ENCODE measurements at places on chromosomes 5 and 9.

DNA sequence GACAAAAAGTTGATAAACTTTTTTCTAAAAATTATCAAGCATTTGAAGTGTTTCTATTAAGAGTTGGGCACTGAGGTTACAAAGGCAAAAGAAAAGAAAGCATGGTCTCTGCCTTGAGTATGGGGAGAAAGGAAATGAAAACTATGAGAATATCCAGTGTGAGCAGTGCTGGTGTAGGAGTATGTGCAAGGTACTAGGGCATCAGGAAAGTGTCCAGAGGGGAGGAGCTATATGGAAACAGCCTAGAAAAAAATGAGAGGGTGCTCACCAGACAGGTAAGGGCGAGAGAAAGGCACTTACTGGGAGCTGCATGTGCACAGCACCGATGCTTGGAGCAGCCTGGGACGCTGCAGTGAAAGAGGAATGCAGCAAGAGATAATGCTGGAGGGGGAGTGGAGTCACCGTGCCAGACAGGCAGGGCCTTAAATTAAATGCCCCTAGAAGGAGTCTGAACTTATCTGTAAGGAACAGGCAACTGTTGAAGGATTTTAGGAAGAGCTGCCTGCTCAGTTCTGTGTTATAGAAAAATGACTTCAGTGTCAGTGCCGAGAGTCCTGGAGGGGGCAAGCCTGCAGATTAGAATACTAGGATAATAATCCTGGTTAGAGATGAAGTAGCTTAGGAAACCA lies 14.0 kb downstream of the MCC start:
- no peak for DNase-seq

- DNase-seq: no peak
Measured at GRCh38 chr5:126694403-126694802, 82.5 kb upstream of the LMNB1 start.

DNA sequence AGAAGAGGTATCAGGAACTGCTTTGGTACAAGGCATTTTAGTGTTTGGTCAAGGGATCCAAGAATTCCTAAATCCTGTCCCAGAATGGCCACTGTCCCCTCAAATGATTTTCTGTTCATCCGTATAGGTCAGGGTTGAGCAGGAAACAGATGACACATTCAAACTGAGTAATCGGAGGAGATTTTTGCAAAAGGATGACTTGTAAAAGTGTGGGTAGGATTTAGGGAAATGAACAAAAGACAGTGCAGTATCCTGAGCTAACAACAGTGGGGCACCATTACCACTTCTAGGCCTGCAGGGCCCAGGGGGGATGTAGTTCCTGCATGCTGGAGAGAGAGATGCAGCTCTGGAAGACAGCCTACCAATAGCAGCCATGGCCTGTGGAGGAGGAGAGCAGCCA lies 290.1 kb downstream of the ZSWIM6 start:
- DNase-seq: no peak

- DNase-seq: no peak
Measured at GRCh38 chr5:3261081-3261480, 334.6 kb upstream of the IRX1 start.

DNA sequence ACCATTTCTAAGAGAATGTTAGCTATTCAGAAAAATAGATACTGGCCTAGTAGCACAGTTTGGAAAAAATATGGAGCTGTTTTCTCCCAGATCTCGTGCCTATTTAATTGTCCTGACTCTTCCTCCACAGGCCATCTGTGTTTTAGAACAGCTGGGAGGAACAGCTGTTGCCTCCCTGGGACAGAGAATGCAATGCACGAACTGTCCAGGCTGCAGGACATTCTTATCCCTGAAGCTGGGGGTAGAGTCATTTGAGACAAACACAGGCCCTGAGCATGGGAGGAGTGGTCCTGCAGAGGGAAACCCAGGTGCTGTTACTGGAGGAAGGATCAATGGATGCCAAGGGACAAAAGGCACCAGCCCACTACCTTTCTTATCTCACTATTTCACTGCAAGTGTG lies 20.9 kb upstream of the SPARC start:
- DNase-seq: no peak

- DNase-seq: no peak
Measured at GRCh38 chr9:385818-386398, 171.2 kb downstream of the DOCK8 start.

DNA sequence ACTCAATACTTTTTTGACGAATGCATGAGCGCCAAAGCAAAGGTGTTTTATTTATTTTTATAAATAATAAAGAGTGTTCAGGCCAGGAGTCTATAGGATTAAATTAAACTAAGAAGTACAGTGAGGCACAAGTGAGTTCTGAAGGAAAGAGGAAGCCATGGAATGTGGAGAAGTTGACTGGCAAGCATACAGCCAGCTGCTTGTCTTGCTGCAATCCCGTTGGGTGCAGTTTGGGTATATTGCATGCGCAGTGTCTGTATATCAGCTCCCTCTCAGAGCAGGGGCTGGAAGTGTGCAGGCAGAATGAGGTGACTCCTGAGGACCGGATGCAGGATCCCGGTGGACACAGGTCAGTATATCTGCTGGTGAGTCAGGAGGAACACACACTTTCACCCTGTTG lies 315.6 kb downstream of the ZSWIM6 start:
- DNase-seq: no peak

DNA sequence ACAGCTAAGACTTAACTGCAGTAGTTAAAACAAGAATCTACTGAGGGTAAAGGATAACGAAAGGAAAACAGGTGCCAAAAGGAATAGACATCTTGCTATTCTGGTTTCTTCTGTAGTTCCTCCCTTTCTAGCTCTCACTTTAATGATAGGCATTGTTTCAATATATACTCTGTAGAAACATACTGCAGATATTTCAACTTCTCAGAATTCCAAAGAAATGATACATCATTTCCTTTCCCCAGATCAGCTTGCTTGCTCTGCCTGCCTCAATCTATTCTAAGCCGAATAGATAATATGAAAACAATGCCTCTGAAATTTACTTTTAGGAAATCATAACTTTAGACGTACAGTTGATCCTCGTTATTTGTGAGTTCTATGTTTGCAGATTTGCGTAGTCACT lies 46.3 kb downstream of the ACO1 start:
- no peak for DNase-seq

- no peak for DNase-seq
Measured at GRCh38 chr5:131268758-131269370, 5.0 kb downstream of the CDC42SE2 start.

DNA sequence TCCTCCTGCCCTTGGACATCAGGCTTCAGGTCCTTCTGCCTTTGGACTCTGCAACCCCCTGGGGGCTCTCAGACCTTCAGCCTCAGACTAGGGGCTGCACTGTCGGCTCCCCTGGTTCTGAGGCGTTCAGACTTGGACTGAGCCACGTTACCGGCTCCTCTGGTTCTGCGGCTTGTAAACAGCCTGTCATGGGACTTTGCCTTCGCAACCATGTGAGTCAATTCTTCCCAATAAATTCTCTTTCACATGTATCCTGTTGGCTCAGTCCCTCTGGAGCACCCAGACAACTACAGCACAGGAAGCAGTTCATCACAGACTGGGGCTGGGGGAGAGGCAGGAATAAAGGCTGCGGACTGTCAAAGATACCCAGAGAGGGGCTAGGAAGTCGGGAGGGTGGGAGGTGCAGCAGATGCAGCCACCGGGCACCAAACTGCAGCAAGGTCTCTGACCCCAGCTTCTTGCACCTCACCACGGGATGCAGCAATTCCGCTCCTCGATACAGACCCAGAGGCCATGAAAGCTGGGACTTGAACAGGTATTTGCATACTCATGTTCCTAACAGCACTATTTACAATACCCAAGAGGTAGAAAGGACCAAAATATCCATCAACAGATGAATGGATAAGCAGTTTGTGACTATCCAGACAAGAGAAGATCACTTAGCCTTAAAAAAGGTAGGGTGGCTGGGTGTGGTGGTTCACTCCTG lies 100.8 kb downstream of the COL23A1 start:
- DNase-seq: no peak

DNA sequence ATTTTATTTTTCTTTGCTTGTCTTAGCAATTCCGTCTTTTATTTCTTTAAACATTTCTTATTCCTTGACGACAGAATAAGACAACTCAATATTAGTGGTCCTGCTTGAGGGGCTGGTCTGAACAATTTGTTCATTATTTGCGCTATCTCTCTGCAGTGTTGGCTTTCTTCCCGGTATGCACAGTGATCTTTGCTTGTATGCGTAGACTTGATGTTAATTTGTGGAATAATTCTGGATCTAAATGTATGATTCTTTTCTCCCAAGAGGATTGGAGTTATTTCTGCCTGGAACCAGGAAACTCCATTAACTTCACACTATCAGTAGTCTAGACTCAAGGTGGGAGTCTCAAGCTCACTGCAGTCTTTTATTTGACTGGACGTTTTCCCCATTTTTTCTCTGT lies 80.4 kb downstream of the KDM4C start:
- DNase-seq: no peak

DNA sequence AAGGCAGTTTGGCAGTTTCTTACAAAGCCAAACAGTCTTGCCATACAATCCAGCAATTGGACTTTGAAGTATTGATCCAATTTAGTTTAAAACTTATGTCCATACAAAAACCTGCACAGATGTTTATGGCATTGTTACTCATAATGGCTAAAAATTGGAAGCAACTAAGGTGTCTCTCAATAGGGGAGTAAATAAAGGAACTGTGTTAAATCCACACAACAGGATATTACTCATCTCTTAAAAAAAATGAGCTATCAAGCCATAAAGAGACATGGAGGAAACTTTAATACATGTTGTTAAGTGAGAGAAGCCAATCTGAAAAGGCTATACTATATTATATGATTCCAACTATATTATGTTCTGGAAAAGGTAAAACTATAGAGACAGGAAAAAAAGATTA lies 313.6 kb upstream of the CD180 start:
- no peak for DNase-seq

GRCh38 chr5:176994460-176995121 lies 12.0 kb downstream of the UIMC1 start:
- DNase-seq: no peak

GRCh38 chr5:172727551-172727950 lies 43.4 kb downstream of the DUSP1 start:
- DNase-seq: no peak

- no peak for DNase-seq
Measured at GRCh38 chr5:17096952-17097695, 120.3 kb upstream of the BASP1 start.

DNA sequence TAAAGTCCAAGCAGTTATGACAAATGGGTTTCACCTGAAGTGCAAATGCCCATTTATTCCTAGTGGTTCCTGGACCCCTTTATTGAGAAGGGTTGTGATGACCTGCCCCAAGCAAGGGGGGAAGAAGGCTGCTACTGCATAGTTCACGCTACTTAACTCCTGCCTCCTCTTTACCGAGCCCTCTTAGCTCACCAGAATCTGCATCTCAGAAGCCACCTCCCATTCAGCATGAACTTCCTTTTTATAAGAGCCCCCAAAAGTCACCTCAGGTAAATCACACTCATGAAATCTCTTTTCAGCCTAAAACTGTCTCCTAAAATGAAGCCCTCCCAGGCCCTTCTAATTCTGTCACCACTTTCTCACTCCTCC lies 26.6 kb upstream of the C9orf72 start:
- no peak for DNase-seq

- DNase-seq: peak; percentile 17
Measured at GRCh38 chr5:80711938-80712337, 57.2 kb upstream of the DHFR start.

DNA sequence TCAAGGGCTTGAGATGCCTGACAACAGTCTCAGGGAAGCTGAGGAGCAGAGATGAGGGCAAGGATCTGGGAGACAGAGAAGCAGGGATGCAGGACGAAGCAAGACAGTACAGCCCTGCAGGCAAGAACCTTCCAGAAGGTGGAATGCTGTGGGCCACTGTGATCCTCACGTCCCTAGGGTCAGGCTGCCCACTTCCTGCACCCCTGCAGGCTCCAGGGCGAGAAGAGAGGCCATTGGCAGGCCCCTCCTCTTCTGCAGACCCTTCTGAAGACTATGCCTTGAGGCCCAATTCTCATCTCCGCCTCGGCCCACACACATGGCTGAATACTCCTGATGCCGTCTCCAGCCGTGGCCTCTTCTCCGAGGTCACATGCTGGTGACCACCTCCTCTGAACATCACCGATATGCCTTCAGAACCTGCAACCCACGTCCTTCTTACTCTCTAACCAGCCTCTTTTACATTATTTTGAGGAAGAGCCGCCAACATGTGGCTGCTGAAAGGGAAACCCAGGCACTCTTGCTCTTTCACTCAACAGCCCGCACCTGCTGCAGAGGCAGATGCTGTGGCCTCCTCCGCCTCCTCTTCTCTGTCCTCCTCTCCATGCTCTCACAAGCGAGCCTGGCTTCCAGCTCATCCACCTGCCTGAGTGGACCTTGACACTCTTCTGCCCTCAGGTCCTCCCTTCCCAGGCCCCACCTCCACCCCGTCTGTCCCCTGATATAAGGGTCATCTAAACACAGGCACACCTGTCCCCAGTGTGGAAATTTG lies 181.5 kb downstream of the IRX2 start:
- no peak for DNase-seq

DNA sequence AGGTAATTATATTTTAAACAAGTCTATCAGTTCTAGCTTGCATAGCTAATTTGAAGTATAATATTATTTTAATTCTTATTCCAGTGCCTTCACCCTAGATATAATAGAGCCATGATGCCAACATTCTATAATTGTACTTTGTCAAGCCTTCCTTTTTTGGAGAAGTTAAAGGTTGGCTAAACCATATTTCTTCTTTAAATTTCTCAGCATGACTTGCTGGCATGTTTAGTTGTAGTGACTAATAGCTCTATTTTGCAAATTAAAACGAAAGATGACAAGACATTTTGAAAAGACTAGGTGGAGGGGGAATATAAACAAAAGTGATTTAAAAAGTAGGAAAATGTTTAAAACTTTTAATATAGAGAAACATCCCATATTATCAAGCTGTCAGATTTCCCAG lies 400.7 kb downstream of the PSAT1 start:
- DNase-seq: no peak

DNA sequence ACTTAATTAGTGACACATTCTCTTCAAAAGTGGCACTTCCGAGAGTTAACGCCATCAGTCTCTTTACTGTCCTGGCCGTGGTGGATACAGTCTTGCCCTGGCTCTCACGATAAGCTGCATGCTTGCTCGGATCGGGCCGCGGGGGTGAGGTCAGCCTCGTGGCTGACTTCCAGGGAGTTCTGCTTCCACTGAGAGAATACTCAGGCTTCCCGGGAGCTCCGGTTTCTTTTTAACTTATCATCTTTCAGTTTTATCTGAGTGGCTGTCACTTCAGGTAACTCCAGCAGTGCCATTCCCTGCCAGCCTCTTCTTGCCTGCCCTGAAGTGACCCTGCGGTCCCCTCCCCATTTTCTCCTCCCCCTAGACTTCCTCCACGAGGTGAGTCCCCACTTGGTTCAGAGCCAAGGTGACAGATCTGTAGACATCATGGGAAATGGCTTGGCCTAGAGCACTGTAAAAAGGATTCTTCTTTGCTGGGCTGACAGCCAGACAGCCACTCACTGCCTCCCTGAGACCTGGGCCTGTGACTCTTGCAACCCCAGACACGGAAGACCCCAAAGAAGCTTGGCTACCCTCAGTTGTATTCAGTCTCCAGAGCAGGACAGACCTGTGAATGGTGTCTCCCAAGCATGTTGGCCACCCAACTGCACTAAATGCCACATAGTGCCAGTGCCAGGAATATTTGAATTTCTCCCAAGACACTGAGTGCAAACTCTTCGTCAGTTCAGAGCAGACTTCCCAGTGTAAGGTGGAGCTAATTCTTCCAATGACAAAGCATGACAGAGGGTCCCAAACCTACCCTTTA lies 95.1 kb downstream of the DAPK1 start:
- no peak for DNase-seq

Data from CD8-positive, alpha-beta T cell (primary cell).